ENCODE measurements at places on chromosomes 7 and 10. TPM values are rescaled to one million over a fixed set of nuclear protein-coding genes. Genes with fewer than 3 reads are reported as not detected.

GRCh38 chr7:128178611-128179010 lies 62.5 kb upstream of the LEP start:
- no peaks in the 10 kb centered on the region for H3K36me3 ChIP-seq
- DNase-seq = no peak
- H3K27ac ChIP-seq = no peak overlapping the region
- peaks cover 26% of the 10 kb centered on the region for H3K27me3 ChIP-seq
- no peak overlapping the region for H3K4me3 ChIP-seq

PRKG1 gene
- total RNA-seq = not detected

TET1 gene
- 0.71 TPM for total RNA-seq

FGF8 gene
- total RNA-seq = 0.32 TPM

CACNB2 gene
- not detected for total RNA-seq

- no peak for DNase-seq
- H3K36me3 ChIP-seq = no peaks in the 10 kb centered on the region
- H3K4me3 ChIP-seq = no peak overlapping the region
- no peaks in the 10 kb centered on the region for H3K4me1 ChIP-seq
- no peak overlapping the region for H3K27ac ChIP-seq
Measured at GRCh38 chr7:112110651-112111050, 95.5 kb downstream of the DOCK4 start.

GRCh38 chr10:14032406-14032998 lies 298.2 kb downstream of the FRMD4A start:
- no peak overlapping the region for H3K27ac ChIP-seq
- H3K27me3 ChIP-seq = no peaks in the 10 kb centered on the region
- DNase-seq = peak; percentile 68
- no peaks in the 10 kb centered on the region for H3K36me3 ChIP-seq

DNA sequence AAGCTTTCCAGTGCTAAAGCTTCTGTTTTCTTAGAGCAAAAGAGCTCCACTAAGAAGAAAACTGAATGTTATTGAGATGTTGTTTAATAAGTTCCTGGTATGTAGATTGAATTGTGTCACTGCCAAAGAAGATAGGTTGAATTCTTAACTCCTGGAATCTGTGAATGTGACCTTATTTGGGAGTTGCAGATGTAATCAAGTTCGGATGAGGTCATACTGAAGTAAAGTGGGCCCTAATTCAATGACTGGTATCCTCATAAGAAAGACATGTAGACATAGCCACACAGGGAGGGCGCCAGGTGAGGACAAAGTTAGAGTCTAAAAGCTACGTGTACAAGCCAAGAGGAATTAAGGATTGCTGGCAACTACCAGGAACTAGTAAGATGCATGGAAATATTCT lies 732.1 kb upstream of the C7orf33 start:
- no peak overlapping the region for H3K4me3 ChIP-seq
- no peaks in the 10 kb centered on the region for H3K36me3 ChIP-seq
- H3K27me3 ChIP-seq = no peaks in the 10 kb centered on the region
- no peak for DNase-seq
- no peaks in the 10 kb centered on the region for H3K4me1 ChIP-seq
- no peak overlapping the region for H3K27ac ChIP-seq

SPDYE8 gene
- total RNA-seq = not detected

DNA sequence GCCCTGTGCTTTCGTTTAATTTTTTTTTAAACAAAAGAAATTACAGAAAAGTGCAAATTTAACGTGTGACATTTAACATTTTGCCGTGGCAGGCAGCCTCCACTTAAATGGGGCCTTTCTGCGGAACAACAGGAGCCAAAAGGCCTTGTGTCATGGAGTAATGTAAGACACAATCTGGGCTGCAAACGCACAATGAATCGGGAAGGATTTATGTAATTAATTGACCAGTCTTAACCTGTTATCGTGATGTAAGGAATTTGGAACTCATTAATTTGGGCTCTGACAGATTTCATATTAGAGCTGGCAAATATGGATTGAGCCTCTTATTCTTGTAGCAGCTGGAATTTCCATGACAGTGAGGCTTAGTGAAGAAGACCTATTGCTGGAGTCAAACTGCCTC lies 86.4 kb downstream of the SNX10 start:
- H3K4me3 ChIP-seq = no peak overlapping the region
- peaks cover 3% of the 10 kb centered on the region for H3K36me3 ChIP-seq
- DNase-seq = no peak

DNA sequence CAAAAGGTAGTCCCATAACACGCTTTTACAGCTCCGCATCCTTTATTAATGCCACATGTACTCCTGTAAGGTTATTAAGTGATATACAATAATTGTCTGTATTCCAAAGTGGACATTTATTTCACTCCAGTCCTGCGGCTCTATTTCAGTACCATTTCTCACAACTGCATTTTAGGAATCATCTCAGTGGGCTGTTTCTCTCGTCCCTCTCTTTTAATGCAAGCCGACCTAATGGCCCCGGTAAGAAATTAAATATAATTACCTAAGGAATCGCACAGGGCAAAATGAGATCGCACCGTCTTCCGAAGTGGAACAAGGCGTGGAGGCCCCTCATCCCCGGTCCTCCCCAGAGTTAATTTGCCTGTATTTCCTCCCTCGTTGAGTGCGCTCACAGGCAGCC lies 216.5 kb downstream of the RAB11FIP2 start:
- peaks cover 25% of the 10 kb centered on the region for H3K4me1 ChIP-seq
- no peak for DNase-seq
- peak overlapping the region; percentile 65 for H3K27ac ChIP-seq
- H3K36me3 ChIP-seq = no peaks in the 10 kb centered on the region

GRCh38 chr10:100828738-100829096 lies 83.3 kb downstream of the PAX2 start:
- peak overlapping the region; percentile 70 for H3K4me3 ChIP-seq
- no peak overlapping the region for H3K27ac ChIP-seq

SNX10 gene
- 28.1 TPM for total RNA-seq

GRCh38 chr7:220151-220841 lies 27.9 kb downstream of the FAM20C start:
- no peak for DNase-seq
- H3K27me3 ChIP-seq = no peaks in the 10 kb centered on the region
- H3K4me1 ChIP-seq = no peaks in the 10 kb centered on the region
- H3K36me3 ChIP-seq = no peaks in the 10 kb centered on the region
- no peak overlapping the region for H3K4me3 ChIP-seq

TPK1 gene
- 16.6 TPM for total RNA-seq

DNA sequence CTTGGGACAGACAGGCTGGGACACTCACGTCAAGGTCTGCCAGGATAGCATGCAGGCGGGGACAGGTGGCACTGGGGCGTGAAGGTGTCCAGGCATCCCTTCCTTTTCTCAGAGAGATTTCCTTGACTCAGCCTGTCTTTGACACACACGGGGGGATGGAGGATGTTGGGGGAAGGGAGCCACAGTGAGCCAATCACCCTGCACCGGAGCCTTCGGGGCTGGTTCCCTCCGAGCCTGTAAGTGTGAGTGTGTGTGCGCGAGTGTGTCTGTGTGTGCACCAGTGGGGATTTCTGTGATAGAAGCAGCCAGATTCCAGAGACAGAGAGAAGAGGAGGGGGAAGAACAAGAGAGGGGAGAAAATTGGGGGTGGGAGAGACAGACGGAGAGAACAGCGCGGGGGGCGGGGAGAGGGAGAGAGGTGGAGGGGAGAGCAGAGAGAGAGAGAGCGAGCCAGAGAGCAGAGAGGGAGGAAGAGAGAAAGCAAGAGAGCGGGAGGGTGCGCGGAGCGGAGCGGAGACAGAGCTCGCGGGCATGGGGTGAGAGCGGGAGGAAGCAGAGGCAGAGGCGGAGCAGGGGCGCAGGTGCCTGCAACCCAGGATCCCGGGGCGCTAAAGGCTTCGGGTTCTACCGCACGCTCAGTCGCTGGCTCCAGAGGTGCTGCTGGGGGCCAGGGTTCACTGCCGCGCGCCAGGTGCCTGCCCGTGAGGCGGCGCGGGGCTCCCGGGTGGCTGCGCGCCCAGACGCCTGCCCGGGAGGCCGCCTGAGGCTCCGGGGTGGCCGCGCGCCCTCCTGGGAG lies 466 bp upstream of the GPR26 start:
- H3K27me3 ChIP-seq = peaks cover 16% of the 10 kb centered on the region
- no peaks in the 10 kb centered on the region for H3K4me1 ChIP-seq
- H3K4me3 ChIP-seq = no peak overlapping the region
- DNase-seq = no peak

- H3K4me1 ChIP-seq = peaks cover 16% of the 10 kb centered on the region
- H3K27me3 ChIP-seq = no peaks in the 10 kb centered on the region
- H3K36me3 ChIP-seq = no peaks in the 10 kb centered on the region
- H3K27ac ChIP-seq = no peak overlapping the region
- DNase-seq = peak; percentile 82
- H3K4me3 ChIP-seq = no peak overlapping the region
Measured at GRCh38 chr10:30534465-30535144, 94.9 kb downstream of the LYZL2 start.

DNA sequence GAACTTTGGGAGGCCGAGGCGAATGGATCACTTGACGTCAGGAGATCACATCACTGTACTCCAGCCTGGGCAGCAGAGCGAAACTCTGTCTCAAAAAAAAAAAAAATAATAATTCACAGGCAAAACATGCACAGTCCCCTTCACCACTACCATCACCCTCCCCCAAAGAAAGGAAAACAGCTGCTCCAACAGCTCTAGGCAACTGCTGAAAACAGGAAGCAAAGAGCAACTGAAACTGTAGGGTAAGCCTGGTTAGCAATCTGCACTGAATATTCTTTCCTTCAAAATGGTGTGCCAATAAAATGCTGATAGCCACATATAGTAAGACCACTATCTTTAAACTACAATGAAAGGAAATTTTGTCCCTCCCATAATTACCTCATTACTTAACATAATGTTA lies 11.8 kb downstream of the NT5C2 start:
- DNase-seq = no peak
- H3K4me1 ChIP-seq = peaks cover 42% of the 10 kb centered on the region
- H3K27ac ChIP-seq = no peak overlapping the region
- H3K27me3 ChIP-seq = no peaks in the 10 kb centered on the region
- peaks cover 15% of the 10 kb centered on the region for H3K36me3 ChIP-seq
- H3K4me3 ChIP-seq = no peak overlapping the region

TSPAN33 gene
- total RNA-seq = 7.5 TPM

GRCh38 chr10:32346551-32347362 lies at the start of gene EPC1:
Gene EPC1 (minus strand): TSS chr10:32347158. CDS start chr10:32346915, 243 bp downstream.
- H3K4me3 ChIP-seq = peak within 1 kb of the TSS; percentile 84
- peak; percentile 92 for DNase-seq
- peaks cover 34% of the 10 kb centered on the region for H3K36me3 ChIP-seq

CTNNA3 gene
- total RNA-seq = not detected

GRCh38 chr10:108911814-108912541 lies 1011.3 kb downstream of the XPNPEP1 start:
- no peak overlapping the region for H3K4me3 ChIP-seq
- H3K27me3 ChIP-seq = peaks cover 6% of the 10 kb centered on the region
- no peaks in the 10 kb centered on the region for H3K36me3 ChIP-seq
- DNase-seq = peak; percentile 5

DNA sequence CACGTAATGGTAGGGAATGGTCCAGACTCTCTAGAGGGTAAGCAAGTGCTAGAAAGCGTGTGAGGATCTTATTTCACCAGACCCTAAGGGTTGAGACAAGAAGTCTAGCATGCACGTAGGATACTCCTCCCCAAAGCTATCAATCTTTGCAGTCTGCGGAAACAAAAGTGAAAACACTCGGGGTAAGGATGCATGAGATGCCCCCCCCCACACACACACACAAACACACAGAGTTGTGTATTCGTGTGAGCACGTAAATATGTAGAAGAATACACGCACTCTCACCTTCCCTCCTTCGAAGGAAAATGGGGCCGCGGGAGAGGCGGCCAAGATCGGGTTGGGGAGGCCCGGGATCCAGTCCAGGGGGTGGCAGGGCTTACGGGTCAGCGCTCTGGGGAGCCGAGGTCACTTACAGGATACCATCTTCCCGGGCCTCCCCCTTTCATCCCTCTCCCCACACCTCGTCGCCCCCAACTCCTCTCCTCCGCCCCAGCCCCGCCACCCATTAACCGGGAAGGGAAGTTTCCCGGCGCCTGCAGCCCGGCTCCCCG lies 455 bp downstream of the CUL2 start:
- H3K4me1 ChIP-seq = peaks cover 45% of the 10 kb centered on the region
- no peaks in the 10 kb centered on the region for H3K27me3 ChIP-seq
- H3K27ac ChIP-seq = peak overlapping the region; percentile 90
- peak overlapping the region; percentile 93 for H3K4me3 ChIP-seq

DNA sequence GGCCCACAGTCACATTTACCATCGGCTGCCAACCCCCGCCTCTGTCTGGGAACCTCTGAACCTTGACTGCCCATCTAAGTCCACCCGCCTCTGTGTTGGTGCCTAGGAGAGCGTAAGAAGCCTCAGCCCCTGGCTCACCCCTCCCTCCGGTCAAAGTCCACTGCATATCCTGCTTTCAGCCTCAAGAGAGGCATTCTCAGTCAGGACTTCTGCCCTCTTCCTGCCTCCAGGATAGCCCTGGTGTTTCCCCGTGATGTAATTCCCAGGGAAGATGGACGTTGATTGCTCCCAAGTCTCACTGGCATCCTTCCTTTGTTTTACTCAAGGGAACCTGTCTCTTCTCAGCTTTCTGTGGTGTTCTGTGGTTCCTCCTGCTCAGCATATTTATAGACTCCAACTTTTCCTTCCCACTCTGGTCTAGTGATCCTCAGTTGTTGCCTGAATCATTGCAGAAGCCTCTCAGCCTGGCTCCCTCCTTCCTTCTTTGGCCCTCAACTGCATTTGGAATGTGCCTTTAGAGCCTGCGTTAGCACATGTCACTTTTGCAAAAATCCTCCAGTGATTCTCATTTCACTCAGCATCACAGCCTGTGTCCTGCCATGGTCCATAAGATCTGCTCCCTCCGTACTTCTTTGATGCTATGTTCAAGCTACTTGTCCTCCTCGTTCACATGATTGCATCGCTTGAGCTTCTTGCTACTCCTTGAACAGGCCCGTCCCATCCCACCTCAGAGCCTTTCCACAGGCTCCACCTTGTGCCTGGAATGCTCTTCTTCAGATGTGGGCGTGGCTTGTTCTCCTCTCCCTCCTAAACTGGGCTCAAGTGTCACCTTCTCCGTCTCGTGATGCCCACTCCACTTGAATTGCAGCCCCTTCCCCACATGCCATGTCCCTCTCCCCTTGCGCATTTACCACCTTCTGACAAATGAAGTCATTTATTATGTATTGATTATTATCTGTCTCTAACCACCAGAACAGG lies 124.2 kb downstream of the PLPP4 start:
- no peaks in the 10 kb centered on the region for H3K36me3 ChIP-seq
- no peak overlapping the region for H3K4me3 ChIP-seq
- DNase-seq = no peak
- H3K27ac ChIP-seq = no peak overlapping the region
- no peaks in the 10 kb centered on the region for H3K27me3 ChIP-seq

RET gene
- 0.32 TPM for total RNA-seq

- H3K27me3 ChIP-seq = peaks cover 11% of the 10 kb centered on the region
- no peak for DNase-seq
Measured at GRCh38 chr7:156255635-156256034, 384.9 kb upstream of the RNF32 start.

GRCh38 chr10:79101560-79102497 lies 33.1 kb downstream of the ZMIZ1 start:
- no peaks in the 10 kb centered on the region for H3K27me3 ChIP-seq
- no peak overlapping the region for H3K4me3 ChIP-seq
- no peak for DNase-seq
- H3K36me3 ChIP-seq = no peaks in the 10 kb centered on the region
- H3K4me1 ChIP-seq = peaks cover 34% of the 10 kb centered on the region

GRCh38 chr7:131502810-131503508 lies 53.5 kb downstream of the PODXL start:
- peaks cover under 1% of the 10 kb centered on the region for H3K36me3 ChIP-seq
- DNase-seq = no peak
- peaks cover 3% of the 10 kb centered on the region for H3K27me3 ChIP-seq
- H3K4me1 ChIP-seq = peaks cover 46% of the 10 kb centered on the region
- H3K4me3 ChIP-seq = no peak overlapping the region

GRCh38 chr7:48414011-48414732 lies 242.9 kb downstream of the ABCA13 start:
- H3K4me3 ChIP-seq = no peak overlapping the region
- no peaks in the 10 kb centered on the region for H3K27me3 ChIP-seq
- peaks cover 5% of the 10 kb centered on the region for H3K4me1 ChIP-seq
- no peak for DNase-seq

All from activated CD4-positive, alpha-beta T cell treated with anti-CD3 and anti-CD28 coated beads for 36 hours (primary cell).